ENCODE measurements at places on chromosomes 2 and 18. TPM values are rescaled to one million over a fixed set of nuclear protein-coding genes. Genes with fewer than 3 reads are reported as not detected.

Gene POTEI
- not detected for polyA plus RNA-seq

Gene CXCR1
- 1.1 TPM for polyA plus RNA-seq

DNA sequence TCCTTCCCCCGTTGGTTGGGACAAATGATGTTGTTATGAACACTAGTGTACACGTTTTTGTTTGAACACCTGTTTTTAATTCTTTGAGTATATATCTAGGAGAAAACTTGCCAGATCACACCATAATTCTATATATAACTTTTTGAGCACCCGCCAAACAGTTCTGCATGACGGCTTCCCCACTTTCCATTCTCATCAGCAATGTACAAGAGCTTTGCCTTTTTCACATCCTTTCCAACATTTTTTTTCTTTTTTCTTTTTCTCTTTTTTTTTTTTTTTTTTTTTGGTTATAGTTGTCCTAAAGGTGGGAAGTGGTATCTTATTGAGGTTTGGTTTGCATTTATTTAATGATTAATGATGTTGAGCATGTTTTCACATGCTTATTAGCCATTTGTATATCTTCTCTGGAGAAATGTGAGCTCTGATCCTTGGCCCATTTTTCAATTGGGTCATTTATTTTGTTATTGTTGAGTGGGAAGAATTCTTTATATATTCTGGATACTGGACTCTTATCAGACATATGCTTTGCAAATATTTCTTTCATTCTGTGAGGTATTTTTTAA lies 86.9 kb upstream of the ZC3H15 start:
- H3K4me3 ChIP-seq = no peak overlapping the region
- DNase-seq = no peak
- no peaks in the 10 kb centered on the region for H3K4me1 ChIP-seq
- no peaks in the 10 kb centered on the region for H3K36me3 ChIP-seq
- H3K27me3 ChIP-seq = no peaks in the 10 kb centered on the region

Gene FTCDNL1
- polyA plus RNA-seq = 1.4 TPM

DNA sequence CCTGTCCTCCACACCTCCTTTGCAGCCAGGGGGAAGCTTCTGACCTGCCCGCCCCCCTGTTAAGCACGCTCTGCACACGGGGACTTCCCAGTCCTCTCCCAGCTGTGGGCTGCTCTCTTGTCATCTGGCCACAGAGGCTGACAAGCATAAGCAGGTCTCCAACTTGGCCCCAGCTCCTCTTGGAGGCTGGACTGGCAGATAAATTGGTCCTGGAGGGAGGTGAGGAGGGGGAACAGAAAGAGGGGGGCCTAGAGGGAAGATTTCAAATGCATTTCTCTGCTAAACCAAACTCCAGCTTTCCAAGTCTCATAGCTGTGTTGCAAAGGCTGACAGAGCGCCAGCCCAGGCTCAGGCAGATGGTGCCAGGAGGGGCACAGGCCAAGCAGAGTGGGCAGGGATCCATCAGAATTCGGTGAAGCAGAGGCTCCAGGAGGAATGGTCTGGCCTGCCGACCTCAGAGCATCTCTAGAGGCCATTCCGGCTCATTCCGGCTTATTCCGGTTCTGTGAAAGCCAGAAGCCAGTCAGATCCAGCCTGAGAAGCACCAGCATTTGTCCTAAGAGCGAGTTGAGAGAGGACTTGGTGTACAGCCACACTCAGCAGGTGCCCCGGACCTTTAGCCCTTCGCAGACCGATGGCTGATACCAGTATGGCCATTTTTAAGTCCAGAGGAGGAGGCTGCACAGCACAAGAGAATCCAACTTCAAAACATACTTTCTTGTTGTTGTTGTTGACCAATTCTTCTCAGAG lies 508.9 kb upstream of the MYT1L start:
- no peak overlapping the region for H3K4me3 ChIP-seq
- H3K27ac ChIP-seq = no peak overlapping the region
- H3K27me3 ChIP-seq = no peaks in the 10 kb centered on the region
- no peak for DNase-seq
- no peaks in the 10 kb centered on the region for H3K36me3 ChIP-seq

- DNase-seq = no peak
- H3K4me3 ChIP-seq = peak overlapping the region; percentile 15
- H3K27me3 ChIP-seq = no peaks in the 10 kb centered on the region
- H3K36me3 ChIP-seq = no peaks in the 10 kb centered on the region
Observed at GRCh38 chr2:47070920-47071824, 83.9 kb downstream of the STPG4 start.

- H3K36me3 ChIP-seq = no peaks in the 10 kb centered on the region
- DNase-seq = no peak
- no peaks in the 10 kb centered on the region for H3K4me1 ChIP-seq
- no peaks in the 10 kb centered on the region for H3K27me3 ChIP-seq
- no peak overlapping the region for H3K27ac ChIP-seq
Observed at GRCh38 chr2:147739508-147739907, 105.3 kb upstream of the ACVR2A start.

Gene CDH20
- not detected for polyA plus RNA-seq

DNA sequence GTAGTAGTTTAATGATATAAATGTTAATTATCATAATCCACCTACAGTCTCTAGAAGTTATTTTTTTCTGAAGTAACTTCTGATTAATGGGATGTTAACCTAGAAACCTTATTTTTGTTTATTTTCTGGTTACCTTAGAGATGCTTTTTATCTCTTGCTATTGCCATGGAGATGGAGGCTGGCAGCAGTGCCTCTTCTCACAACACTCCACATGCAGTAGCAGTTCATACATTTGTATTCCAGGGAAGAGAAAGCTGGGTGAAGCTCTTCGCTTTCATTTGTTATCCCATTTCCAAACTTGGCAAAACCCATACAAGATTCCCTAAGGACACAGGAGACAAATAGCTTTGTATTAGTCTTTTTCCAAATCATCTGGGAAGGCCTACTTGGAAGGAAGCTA lies 1794.1 kb upstream of the LRRTM1 start:
- no peak for DNase-seq
- H3K27ac ChIP-seq = no peak overlapping the region
- H3K36me3 ChIP-seq = no peaks in the 10 kb centered on the region
- no peaks in the 10 kb centered on the region for H3K4me1 ChIP-seq
- no peaks in the 10 kb centered on the region for H3K27me3 ChIP-seq

DNA sequence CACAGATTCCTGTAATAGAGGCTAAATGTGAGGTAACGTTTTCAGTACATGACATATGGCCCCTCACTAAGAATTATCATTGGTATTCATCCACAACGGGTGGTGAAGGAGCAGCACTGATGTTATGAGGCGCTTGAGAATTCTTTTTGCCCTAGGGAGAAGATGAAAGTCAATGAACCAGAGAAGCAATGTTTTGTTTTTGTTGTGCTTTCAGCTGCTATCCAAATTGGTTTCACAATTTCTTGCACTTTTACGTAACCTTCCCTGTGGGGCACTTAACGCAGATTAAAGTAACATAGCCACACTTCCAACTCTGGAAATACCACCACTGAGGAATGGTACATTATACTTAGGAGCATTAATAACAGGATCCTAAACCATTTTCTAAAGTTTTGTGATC lies 13.3 kb upstream of the CCDC85A start:
- no peak overlapping the region for H3K4me3 ChIP-seq
- no peaks in the 10 kb centered on the region for H3K4me1 ChIP-seq
- no peak for DNase-seq

- H3K27me3 ChIP-seq = no peaks in the 10 kb centered on the region
- H3K27ac ChIP-seq = no peak overlapping the region
- no peak overlapping the region for H3K4me3 ChIP-seq
- no peak for DNase-seq
- no peaks in the 10 kb centered on the region for H3K36me3 ChIP-seq
- H3K4me1 ChIP-seq = peaks cover 7% of the 10 kb centered on the region
Observed at GRCh38 chr2:72819501-72819900, 6.3 kb downstream of the EXOC6B start.

Gene IL36RN
- not detected for polyA plus RNA-seq

- no peak overlapping the region for H3K27ac ChIP-seq
- H3K36me3 ChIP-seq = no peaks in the 10 kb centered on the region
- DNase-seq = no peak
- H3K27me3 ChIP-seq = no peaks in the 10 kb centered on the region
- H3K4me1 ChIP-seq = no peaks in the 10 kb centered on the region
Observed at GRCh38 chr2:12787891-12788801, 71.4 kb downstream of the TRIB2 start.

- DNase-seq = peak; percentile 33
- H3K27ac ChIP-seq = no peak overlapping the region
- no peaks in the 10 kb centered on the region for H3K27me3 ChIP-seq
- H3K36me3 ChIP-seq = no peaks in the 10 kb centered on the region
- no peak overlapping the region for H3K4me3 ChIP-seq
Observed at GRCh38 chr2:168336786-168337388, 89.5 kb upstream of the STK39 start.

DNA sequence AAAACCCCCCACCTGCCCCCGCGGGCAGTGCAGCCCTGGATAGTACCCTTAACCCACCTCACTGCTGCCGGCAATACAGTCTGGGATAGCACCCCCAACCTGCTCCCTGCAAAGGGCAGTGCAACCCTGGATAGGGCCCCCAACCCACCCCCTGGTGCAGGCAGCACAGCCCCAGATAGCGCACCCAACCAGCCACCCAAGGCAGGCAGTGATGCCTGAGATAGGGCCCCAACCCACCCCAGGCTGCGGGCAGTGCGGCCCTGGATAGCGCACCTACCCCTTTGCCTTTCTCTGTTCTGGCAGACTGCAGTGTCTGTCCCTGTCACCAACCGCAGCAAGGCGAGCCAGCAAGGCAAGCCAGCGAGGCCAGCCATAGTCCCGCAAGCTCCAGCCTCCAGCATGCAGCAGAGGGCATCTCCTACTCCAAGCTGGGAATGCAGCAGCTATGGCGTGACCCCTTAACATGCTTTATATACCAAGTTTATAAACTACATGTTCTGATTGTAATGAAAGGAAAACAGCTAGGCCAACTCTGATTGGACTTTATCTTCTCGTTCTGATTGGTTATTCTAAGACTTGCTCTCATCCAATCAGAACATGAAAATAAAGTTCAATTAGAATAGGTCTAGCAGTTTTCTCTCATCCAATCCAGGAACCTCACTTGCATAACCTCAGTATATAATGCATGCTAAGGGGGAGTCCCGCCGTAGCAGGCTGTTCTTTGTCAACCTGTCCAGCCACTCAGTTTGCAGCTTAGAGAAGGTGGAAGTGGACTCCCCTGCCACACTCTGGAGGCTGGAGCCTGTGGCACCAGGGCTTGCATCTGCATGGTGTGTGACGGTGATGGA lies 34.1 kb upstream of the ANKRD62 start:
- DNase-seq = no peak
- no peak overlapping the region for H3K4me3 ChIP-seq
- H3K36me3 ChIP-seq = no peaks in the 10 kb centered on the region
- no peak overlapping the region for H3K27ac ChIP-seq

- H3K4me1 ChIP-seq = no peaks in the 10 kb centered on the region
- H3K27ac ChIP-seq = no peak overlapping the region
- no peaks in the 10 kb centered on the region for H3K36me3 ChIP-seq
- H3K4me3 ChIP-seq = no peak overlapping the region
Observed at GRCh38 chr2:28729698-28730097, 21.9 kb upstream of the PPP1CB start.

DNA sequence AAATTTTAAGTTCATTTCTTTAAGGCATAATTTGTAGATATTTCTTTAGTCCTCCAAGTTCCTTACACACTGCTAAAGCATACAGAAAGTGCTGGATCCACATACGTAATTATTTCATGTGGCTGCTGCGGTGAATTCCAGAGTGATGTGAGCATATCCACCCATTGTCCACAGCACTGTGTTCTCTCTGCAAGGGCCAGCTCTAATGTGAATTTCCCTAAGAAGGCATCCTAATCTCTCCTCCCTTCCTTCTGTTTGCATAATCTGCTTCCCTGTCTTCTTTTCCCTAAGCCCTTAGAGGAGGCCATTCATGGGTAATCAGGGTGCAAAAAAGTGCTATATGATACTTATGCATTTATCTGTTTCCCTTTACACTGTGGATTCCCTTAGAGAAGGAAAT lies 57.2 kb downstream of the COBLL1 start:
- DNase-seq = no peak
- no peak overlapping the region for H3K4me3 ChIP-seq
- H3K36me3 ChIP-seq = no peaks in the 10 kb centered on the region
- no peaks in the 10 kb centered on the region for H3K27me3 ChIP-seq
- H3K27ac ChIP-seq = no peak overlapping the region

GRCh38 chr18:55272510-55273243 lies 313.4 kb upstream of the CCDC68 start:
- H3K36me3 ChIP-seq = no peaks in the 10 kb centered on the region
- H3K4me1 ChIP-seq = no peaks in the 10 kb centered on the region
- DNase-seq = no peak
- H3K27me3 ChIP-seq = no peaks in the 10 kb centered on the region

Gene SH3RF3
- polyA plus RNA-seq = 0.24 TPM

- peak overlapping the region; percentile 87 for H3K4me3 ChIP-seq
- H3K36me3 ChIP-seq = peaks cover 11% of the 10 kb centered on the region
- peak overlapping the region; percentile 84 for H3K27ac ChIP-seq
- H3K27me3 ChIP-seq = no peaks in the 10 kb centered on the region
Observed at GRCh38 chr18:12703664-12704063, 822 bp downstream of the PSMG2 start.

- H3K36me3 ChIP-seq = no peaks in the 10 kb centered on the region
- DNase-seq = no peak
- H3K4me1 ChIP-seq = no peaks in the 10 kb centered on the region
Observed at GRCh38 chr2:197915548-197916265, 111.3 kb downstream of the PLCL1 start.

Gene ACVR1C
- polyA plus RNA-seq = 0.60 TPM

- DNase-seq = no peak
- no peaks in the 10 kb centered on the region for H3K36me3 ChIP-seq
- no peak overlapping the region for H3K27ac ChIP-seq
- no peak overlapping the region for H3K4me3 ChIP-seq
Observed at GRCh38 chr18:57087644-57088376, 59.1 kb upstream of the BOD1L2 start.

DNA sequence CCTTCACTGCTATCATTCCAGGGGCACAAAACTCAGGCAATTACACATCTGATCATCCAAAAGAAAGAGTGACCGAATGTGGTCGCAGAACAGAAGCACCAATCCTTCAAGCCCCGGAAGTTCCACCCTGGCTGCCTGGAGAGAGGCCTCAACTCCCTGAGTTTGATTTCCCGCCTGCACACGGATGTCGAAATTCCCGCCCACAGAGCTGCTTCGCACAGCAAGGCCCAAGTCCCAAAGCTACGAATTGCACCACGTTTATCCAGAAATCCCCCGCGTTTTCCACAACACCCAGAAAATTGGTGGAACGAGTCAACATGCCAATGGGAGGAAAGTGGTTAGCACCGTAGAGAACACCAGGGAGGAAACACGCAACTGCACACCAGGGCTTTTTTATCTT lies 445.4 kb downstream of the EIPR1 start:
- no peak overlapping the region for H3K4me3 ChIP-seq
- H3K27ac ChIP-seq = no peak overlapping the region
- H3K36me3 ChIP-seq = no peaks in the 10 kb centered on the region
- no peak for DNase-seq

Gene RMND5A
- 20.7 TPM for polyA plus RNA-seq

- DNase-seq = no peak
- no peak overlapping the region for H3K4me3 ChIP-seq
- H3K36me3 ChIP-seq = no peaks in the 10 kb centered on the region
Observed at GRCh38 chr2:148554459-148555247, 89.9 kb upstream of the EPC2 start.

- DNase-seq = no peak
- H3K27ac ChIP-seq = no peak overlapping the region
- peaks cover 69% of the 10 kb centered on the region for H3K4me1 ChIP-seq
- no peaks in the 10 kb centered on the region for H3K27me3 ChIP-seq
- peak overlapping the region; percentile 7 for H3K4me3 ChIP-seq
Observed at GRCh38 chr2:105836840-105837692, 92.4 kb downstream of the NCK2 start.
